ENCODE measurements at places on chromosomes 6 and 20. TPM values are rescaled to one million over a fixed set of nuclear protein-coding genes. Genes with fewer than 3 reads are reported as not detected.
A peak's percentile ranks its signal among the peaks of the same experiment; 100 is the strongest.

The JPH2 gene
- 106 TPM for total RNA-seq

The SLC35D3 gene
- total RNA-seq: not detected

The SLC44A4 gene
- total RNA-seq: not detected

The SNAP25 gene
- 1.9 TPM for total RNA-seq

The NKAIN2 gene
- 1.9 TPM for total RNA-seq

The ZNF391 gene
- 2.0 TPM for total RNA-seq

The CPNE5 gene
- total RNA-seq: 80.9 TPM

The HTR1B gene
- not detected for total RNA-seq

The AIF1 gene
- total RNA-seq: 18.1 TPM

DNA sequence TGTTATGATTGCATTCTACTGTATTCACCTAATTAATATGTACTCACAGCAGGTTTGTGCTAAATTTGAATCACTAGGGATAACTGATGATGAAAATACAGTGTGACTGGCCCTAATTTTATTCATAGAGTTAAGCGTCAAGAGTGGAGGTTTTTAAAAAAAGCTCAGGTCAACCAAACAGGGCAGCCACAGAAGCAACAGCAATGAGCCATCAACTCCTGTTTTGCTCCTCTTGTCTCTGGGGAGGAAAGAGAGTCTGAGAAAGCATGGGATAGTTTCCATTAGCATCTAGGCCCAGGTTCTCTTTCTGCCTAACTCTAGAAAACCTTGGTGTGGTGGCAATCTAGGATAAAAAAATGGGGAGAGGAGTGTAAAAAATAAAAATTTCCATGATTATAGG, 122.1 kb downstream of the OGFRL1 start:
- DNase-seq: no peak

GRCh38 chr20:46550461-46550860, at the start of gene OCSTAMP:
Gene OCSTAMP, minus strand, starts transcription at chr20:46550654. Its CDS starts 94 bp downstream, at chr20:46550560.
- DNase-seq: no peak

DNA sequence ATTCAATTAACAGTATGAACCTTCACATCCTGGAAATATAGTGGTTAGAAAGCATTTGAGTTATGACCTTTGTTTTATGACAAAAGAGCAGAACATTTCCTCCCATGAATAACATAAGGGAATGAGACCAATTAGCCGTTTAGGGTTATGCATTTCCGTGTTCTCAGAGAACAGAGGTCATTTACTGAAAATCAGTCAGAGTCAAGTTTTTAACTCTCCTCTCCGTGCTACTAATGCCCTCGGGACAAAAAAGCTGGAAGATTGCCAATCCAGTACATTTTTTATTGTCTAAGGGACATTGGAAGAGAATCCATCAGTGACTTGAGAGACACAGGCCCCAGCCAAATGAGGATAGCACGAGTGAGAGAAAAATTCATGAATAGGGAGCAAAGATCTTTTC, 632.7 kb downstream of the RFPL4B start:
- no peak for DNase-seq

DNA sequence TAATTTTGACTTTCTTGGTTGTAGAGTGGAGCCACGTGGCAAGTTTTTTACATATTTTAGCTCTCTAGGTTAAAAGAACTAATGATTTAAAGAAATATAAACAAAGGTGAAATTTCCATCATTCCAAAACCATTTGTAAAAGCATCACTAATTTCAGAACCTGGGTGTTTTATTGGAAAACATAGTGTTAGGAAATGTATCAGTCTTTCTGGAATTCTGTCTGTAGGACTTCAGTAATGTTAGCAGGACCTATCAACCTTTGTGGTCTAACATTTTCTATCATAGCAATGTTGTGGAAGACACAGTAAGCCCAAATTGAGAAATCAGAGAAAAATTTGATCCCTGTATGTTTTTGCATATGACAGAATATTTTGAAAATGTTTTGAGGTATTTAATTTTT, 28.3 kb downstream of the L3MBTL3 start:
- DNase-seq: no peak

GRCh38 chr20:23358563-23358906, 3.4 kb upstream of the GZF1 start:
- no peak for DNase-seq

DNA sequence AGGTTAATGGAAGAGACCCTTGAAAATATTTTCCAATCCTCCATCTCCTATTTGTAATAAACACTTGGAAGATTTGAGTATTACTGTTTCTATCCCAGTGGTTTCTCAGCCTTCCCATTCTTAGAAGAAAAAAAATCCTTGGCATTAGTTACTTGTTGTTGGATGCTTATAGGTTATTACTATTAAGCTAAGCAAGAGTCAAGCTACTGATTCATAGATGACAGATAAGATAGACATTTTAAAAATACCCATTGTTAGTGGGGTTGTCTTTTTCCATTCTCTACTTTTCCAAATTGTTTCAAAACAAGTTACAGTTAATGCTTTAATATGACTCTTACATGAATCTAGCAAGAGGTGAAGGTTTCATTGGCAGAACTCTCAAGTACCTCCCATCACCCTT, 158.5 kb downstream of the HIVEP2 start:
- no peak for DNase-seq

- DNase-seq: peak; percentile 22
Measured at GRCh38 chr6:35503534-35503933, 6.7 kb upstream of the TEAD3 start.

GRCh38 chr20:19692100-19692499, 66.0 kb upstream of the RIN2 start:
- DNase-seq: no peak

GRCh38 chr6:97443408-97444080, 160.5 kb upstream of the MMS22L start:
- no peak for DNase-seq

DNA sequence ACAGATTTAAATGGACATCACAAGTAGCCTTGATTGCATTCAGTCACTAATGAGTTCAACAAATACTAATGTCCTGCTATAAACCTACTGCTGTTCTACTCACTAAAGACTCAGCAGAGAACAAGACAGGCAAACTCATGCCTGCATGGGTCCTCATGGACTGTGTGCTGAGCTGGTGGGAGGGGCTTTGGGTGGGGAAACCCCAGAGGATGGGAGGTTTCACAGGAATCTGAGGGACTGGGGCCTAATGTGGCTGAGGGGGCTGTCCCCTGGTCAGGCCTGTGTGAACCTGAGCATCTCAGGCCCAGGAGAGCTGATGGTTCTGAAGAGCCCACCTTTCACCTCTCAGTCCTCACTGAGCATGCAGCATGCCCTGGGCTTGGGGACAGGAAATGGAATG, 1.4 kb downstream of the CST8 start:
- DNase-seq: no peak

DNA sequence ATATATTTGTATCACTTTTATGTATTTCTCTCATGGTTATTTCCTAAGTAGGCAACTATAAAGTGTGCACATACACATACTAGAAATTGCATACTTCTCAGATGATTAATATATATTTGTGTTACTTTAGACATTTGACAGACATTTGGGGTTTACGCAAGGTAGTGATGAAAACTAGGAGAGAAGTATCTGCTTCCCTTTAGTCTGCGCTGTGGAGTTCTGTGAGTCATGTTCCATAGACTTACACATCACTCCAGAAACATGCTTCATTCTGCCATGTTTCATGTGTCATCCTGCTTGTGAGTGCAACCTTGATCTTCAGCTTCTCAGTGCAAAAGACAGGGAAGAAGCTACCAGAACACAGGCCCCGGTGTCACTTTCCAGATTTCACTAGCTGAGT, 200.7 kb upstream of the BMP2 start:
- no peak for DNase-seq
